ENCODE measurements at places on chromosomes 6 and 20. TPM values are rescaled to one million over a fixed set of nuclear protein-coding genes. Genes with fewer than 3 reads are reported as not detected.

SIM1 gene
- 7.8 TPM for polyA plus RNA-seq

SLA2 gene
- polyA plus RNA-seq, result 0.13 TPM

MPIG6B gene
- 0.71 TPM for polyA plus RNA-seq

TBX18 gene
- 21.5 TPM for polyA plus RNA-seq

TSPO2 gene
- polyA plus RNA-seq, result 0.93 TPM

NCOA6 gene
- polyA plus RNA-seq, result 24.9 TPM

FAM110A gene
- polyA plus RNA-seq, result 24.3 TPM

GPLD1 gene
- 2.4 TPM for polyA plus RNA-seq

SEMG1 gene
- polyA plus RNA-seq, result not detected

NHLRC1 gene
- polyA plus RNA-seq, result 3.9 TPM

COL12A1 gene
- 256 TPM for polyA plus RNA-seq

MUC22 gene
- not detected for polyA plus RNA-seq

ZNF334 gene
- 11.8 TPM for polyA plus RNA-seq

COL21A1 gene
- polyA plus RNA-seq, result 103 TPM

AVP gene
- not detected for polyA plus RNA-seq

ANKRD66 gene
- 0.61 TPM for polyA plus RNA-seq
